Naive thymus-derived CD4-positive, alpha-beta T cell (primary cell): ENCODE measurements at places on chromosomes 1 and 21. TPM values are rescaled to one million over a fixed set of nuclear protein-coding genes. Genes with fewer than 3 reads are reported as not detected.

DNA sequence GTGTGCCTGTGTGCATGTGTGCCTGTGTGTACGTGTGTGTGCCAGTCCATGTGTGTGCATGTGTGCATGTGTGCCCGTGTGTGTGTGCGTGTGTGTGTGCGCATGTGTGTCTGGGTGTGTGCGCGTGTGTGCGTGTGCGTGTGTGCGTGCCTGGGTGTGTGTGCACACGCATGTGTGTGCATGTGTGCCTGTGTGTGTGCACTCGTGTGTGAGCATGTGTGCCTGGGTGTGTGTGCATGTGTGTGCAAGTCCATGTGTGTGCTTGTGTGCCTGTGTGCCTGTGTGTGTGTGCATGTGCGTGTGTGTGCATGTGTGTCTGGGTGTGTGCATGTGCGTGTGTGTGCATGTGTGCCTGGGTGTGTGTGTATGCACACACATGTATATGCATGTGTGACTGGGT lies 28.7 kb upstream of the COL6A2 start:
- no peaks in the 10 kb centered on the region for H3K27me3 ChIP-seq
- DNase-seq: no peak
- H3K4me1 ChIP-seq: no peaks in the 10 kb centered on the region
- no peak overlapping the region for H3K4me3 ChIP-seq
- no peak overlapping the region for H3K27ac ChIP-seq
- H3K36me3 ChIP-seq: no peaks in the 10 kb centered on the region

DNA sequence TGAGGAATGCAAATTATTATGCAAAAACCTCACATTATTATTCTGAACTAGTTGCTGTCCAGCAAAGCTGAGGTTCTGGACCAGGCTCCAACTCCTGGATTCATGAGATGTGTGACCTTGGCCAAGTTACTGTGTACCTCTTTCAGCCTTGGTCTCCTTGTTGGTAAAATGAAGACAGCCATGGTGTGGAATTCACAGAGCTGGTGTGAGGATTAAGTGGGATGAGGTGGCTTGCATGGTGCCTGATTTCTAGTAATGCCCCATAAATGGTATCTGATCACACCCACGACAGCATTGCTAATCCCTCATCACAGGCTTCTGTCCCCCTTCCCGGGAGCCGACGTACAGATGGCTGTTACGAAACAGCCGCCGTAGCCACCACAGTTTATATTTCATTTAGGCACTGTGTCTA lies 59.6 kb downstream of the PGBD5 start:
- H3K27ac ChIP-seq: no peak overlapping the region
- no peaks in the 10 kb centered on the region for H3K36me3 ChIP-seq
- H3K27me3 ChIP-seq: no peaks in the 10 kb centered on the region
- no peak overlapping the region for H3K4me3 ChIP-seq
- DNase-seq: no peak

GRCh38 chr1:12422488-12422887 lies 192.7 kb downstream of the VPS13D start:
- H3K4me1 ChIP-seq: peaks cover 3% of the 10 kb centered on the region
- no peaks in the 10 kb centered on the region for H3K27me3 ChIP-seq
- no peak overlapping the region for H3K4me3 ChIP-seq
- H3K36me3 ChIP-seq: no peaks in the 10 kb centered on the region

- no peaks in the 10 kb centered on the region for H3K36me3 ChIP-seq
- no peak overlapping the region for H3K4me3 ChIP-seq
- H3K27ac ChIP-seq: no peak overlapping the region
- DNase-seq: no peak
Observed at GRCh38 chr1:215416497-215416896, 150.6 kb upstream of the KCTD3 start.

GRCh38 chr1:194830387-194830786 lies 1644.0 kb upstream of the B3GALT2 start:
- H3K4me1 ChIP-seq: no peaks in the 10 kb centered on the region
- no peaks in the 10 kb centered on the region for H3K36me3 ChIP-seq
- no peak overlapping the region for H3K27ac ChIP-seq

Gene SNRPE
- total RNA-seq: 69.3 TPM

DNA sequence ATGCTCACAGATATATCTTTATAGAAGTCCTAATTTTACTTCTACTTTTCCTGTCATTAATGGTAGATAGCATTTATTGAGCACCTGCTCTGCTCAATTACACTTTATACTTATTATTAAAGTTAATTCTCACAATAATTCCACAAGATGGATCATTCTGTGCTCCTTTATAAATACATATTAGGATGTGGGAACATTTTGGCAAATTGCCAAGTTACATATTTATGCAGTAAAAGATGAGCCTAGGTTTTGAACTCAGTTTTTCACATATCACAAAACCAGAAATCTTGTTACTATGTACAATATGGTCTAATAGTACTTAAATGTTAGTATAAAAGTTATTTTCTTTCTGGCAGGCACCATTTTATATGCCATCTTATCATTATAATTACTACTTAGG lies 895.0 kb upstream of the B3GALT2 start:
- H3K27me3 ChIP-seq: no peaks in the 10 kb centered on the region
- no peaks in the 10 kb centered on the region for H3K36me3 ChIP-seq
- no peak for DNase-seq
- no peak overlapping the region for H3K27ac ChIP-seq
- no peak overlapping the region for H3K4me3 ChIP-seq

DNA sequence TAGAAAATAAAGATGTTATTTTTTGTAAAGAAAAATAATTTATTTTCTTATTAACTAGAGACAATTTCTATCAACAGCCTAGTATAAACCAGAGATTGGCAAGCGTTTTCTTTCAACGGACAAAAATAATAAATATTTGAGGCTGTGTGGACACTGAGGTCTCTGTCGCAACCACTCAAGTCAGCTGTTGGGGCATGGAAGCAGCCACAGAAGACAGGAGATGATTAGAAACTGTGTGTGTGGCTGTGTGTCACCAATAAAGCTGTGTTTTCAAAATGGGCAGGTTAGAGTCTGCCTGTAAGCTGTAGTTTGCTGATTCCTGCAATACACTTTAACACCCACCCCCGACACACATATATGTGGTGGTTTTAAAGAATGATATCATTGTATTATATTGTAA lies 200.6 kb upstream of the HMCN1 start:
- H3K4me1 ChIP-seq: no peaks in the 10 kb centered on the region
- H3K4me3 ChIP-seq: no peak overlapping the region
- DNase-seq: no peak
- no peaks in the 10 kb centered on the region for H3K36me3 ChIP-seq
- H3K27me3 ChIP-seq: no peaks in the 10 kb centered on the region
- no peak overlapping the region for H3K27ac ChIP-seq

DNA sequence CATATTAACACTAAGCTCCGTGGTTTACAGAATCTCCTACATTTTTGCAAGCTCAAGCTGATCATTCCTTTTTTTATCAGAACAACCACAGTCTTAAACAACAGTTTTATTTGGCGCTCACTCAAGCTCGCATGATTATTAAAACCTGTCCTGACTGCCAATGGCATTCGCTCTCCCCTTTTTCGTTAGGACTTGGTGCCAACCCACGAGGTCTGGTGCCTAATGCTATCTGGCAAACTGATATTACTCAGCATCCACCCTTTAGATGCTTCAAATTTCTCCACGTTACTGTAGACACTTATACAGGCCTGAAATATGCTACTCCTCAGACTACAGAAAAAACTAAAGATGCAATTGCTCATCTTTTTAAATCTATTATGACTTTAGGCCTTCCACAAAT lies 23.0 kb upstream of the ITLN1 start:
- no peaks in the 10 kb centered on the region for H3K4me1 ChIP-seq
- no peak overlapping the region for H3K4me3 ChIP-seq
- H3K36me3 ChIP-seq: no peaks in the 10 kb centered on the region
- no peak overlapping the region for H3K27ac ChIP-seq

- peak overlapping the region; percentile 87 for H3K27ac ChIP-seq
- H3K27me3 ChIP-seq: no peaks in the 10 kb centered on the region
- peaks cover 38% of the 10 kb centered on the region for H3K4me1 ChIP-seq
- H3K36me3 ChIP-seq: no peaks in the 10 kb centered on the region
Observed at GRCh38 chr1:9629445-9630201, 21.9 kb upstream of the PIK3CD start.

Gene CDK18
- total RNA-seq: 3.0 TPM
